ENCODE measurements at places on chromosomes 4 and X.

DNA sequence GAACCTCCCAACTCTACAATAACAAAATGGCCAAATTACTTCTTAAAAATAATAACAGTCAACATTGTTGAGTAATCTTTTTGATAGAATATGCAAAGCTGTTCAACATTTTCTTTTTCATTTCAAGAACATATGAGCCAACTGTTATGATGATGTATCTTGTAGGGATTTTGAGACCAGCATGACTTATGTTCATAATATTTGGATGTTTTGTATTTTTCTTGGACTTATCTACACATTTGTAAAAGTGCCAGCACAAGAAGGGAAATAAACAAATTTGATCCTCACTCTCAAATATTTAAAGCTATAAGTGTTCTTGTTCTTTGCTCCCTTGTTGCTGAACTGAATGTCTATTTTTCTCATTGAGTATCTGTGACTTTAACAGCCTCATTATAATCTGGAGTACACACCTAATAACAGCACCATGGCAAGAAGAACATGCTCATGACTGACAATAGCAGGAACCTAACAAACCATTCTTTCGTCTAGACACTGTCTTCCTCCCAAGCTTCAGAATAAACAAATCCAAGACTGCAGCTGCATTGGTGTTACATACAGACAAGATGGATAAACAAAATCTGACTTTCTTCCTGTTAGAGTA, 1049.7 kb downstream of the FAT4 start:
- DNase-seq: no peak

DNA sequence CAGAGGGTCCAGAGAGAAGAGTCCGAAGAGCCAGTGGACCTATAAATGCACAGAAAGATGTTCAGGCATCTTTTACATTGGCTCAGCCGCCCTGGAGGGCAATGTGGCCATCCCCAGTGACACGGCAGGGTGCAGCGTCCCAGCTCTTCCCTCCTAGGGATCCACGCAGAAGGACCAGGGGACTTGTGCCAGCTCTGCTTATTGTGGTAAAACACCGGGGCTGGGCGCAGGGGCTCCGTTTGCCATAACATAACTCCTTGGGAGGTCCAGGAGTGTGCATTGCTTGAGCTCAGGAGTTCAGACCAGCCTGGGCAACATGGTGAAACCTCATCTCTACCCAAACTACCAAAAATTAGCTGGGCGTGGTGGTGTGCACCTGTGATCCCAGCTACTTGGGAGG, 70.2 kb downstream of the CPZ start:
- no peak for DNase-seq

- no peak for DNase-seq
These were observed 39.7 kb downstream of the RASGEF1B start for GRCh38 chr4:81431971-81432370.

DNA sequence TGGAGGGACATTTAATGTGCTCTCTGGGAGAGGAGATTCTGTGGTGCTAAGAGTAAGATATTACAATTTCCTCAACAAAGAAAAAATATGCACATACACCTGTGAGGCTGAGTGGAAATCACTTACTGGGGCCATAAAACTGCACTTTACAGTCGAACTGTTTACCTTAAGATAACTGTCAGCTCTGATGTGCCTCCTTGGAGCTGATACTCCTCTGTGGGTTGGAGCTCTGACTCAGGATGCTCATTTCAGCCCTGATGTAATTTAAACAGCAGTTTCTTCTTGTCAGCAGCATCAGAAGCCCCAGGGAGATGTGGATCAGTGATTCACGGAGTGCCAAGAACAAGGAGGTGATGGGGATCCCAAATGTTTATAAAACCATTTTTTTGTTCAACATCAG, 241.9 kb upstream of the SFRP2 start:
- DNase-seq: no peak

- no peak for DNase-seq
These were observed 7.9 kb downstream of the LRPAP1 start for GRCh38 chr4:3524349-3524748.

GRCh38 chr4:34170946-34171345, 2073.4 kb downstream of the ARAP2 start:
- DNase-seq: no peak

DNA sequence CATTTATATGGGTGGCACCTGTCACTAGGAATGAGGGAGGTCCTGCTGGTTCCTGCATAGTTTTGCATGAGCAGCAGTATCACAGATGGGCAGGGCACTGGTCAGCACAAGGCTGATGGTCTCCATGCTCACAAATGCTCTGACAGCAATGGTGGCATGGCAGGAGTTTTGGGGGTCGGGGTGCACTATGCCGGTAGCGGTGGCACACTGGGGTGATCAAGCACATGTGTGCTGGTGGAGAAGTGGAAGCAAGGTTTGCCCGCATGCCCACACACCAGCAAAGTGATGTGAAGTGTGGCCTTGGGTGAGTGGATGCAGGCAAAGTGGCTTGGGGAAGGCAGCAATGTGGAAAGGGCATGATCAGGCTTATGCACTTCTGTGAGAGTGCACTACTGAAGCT, 60.5 kb upstream of the MAGEE1 start:
- no peak for DNase-seq

- DNase-seq: no peak
These were observed 74.6 kb downstream of the WDR44 start for GRCh38 chrX:118420462-118420861.

- DNase-seq: no peak
These were observed 182.7 kb downstream of the ANK2 start for GRCh38 chr4:113232194-113232593.

GRCh38 chrX:134746410-134746785, 88.1 kb upstream of the PLAC1 start:
- no peak for DNase-seq

DNA sequence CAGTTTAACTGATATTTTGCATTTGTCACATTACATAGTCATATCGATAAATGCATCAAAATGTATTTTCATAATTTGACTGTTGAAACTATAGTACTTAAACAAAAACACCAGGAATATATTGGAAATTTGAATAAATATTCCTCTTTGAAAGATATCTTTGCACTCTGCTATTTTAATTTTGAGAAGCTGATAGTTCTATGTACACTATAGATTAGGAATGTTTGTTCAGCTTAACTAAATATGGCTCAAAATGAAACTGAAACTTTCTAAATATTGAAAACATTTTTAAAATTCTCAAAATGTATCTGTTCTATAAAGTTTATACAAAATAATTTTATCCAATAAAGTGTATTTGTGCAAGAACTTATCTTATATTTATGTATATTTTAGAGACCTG, 510.1 kb downstream of the FSTL5 start:
- no peak for DNase-seq

GRCh38 chr4:81635739-81636138, 164.0 kb upstream of the RASGEF1B start:
- peak; percentile 80 for DNase-seq

DNA sequence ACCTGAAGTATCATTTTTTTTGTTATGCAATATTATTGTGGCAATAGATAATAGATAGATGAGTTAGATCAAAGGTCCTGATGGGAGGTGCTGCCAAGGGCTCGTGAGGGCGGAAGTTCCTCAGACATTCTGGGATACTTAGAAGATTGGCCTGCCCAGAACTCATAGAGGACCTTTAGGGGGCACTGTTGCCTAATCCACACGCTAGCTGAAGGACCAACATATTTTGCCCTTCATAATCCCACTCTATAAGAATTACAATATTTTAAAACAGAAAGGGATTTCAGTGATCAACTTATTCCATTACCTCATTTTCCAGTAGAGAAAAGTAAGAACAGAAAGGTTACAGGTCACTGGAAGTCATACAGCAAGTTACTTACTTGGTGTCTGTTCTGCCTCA, 22.9 kb upstream of the COX7B2 start:
- peak; percentile 32 for DNase-seq

DNA sequence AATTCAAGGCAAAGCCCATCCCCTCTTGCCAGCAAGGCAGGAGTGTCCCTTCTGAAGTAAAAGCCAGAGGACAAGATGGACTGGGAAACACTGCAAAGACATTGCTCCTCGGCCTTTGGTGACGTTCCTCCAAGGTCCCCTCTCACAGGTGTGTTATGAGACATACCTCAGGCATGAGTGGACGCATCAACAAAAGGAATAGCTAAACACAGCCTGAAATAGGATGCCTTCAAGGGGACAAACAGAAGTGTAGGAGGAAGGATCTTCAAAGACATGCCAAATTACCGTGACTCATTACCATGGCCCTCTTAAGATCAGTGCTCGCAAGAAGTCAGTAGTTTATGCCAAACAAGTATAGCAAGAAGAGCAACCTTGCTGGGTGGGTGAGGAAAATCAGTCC, 6.0 kb upstream of the IDS start:
- DNase-seq: no peak

DNA sequence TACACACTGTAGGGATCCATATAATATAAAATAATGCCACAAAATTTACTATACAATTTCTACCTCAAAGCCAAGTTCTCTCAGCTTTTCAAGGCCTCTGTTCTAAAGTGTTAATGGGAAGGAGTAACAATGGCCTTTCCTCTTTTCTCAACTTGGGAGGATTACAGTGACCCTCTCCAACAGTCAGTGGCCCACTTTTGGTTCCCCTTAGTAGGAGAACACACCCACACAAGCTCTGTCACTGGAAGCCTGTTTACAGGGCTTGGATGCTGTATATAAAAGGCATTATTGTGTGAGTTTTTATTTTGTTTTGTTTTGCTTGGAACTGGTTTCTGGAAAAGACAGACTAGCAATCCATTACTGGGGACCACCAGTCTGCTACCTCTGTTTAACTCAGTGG, 1.8 kb downstream of the ARHGEF6 start:
- DNase-seq: peak; percentile 69

DNA sequence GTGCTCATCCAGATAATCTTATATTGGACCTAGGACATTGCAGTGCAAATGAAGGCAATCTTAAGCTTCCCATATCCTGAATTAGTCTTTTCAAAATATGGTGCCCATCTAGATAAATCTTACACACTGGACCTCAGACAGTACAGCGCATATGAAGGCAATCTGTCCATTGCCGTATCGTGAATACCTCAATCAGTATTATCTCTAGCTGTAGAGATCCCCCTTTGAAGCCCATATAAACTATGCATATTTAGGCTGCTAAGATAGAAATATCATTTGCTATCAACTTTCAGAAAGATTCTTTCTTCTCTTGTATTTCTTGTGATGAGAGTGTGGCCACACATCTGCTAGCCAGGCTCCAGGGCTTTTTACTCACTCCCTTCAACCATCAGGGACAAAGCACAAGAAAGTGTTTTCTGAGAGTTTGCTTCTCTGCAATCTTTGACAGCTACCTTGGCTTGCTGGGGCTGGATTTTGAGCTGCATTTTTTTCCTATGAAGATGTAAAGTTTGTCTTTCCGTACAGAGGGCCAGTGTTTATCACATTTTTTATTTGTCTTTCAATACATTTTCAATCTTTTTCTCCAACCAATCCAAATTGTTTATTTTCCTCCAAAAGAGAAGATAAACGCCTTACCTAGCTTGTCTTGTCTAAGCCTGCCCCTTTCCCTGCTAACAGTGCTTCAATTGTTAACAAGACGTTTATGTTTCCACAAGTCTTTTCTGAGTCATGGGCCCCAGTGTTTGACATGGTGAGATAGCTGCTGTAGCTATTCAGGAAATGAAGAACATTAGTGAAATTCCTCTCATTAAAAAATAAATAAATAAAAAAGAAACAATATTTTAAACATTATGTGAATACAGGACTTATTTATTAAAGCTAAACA, 57.6 kb upstream of the FAT1 start:
- DNase-seq: no peak

GRCh38 chrX:5113128-5113527, 1115.5 kb downstream of the NLGN4X start:
- DNase-seq: peak; percentile 2

DNA sequence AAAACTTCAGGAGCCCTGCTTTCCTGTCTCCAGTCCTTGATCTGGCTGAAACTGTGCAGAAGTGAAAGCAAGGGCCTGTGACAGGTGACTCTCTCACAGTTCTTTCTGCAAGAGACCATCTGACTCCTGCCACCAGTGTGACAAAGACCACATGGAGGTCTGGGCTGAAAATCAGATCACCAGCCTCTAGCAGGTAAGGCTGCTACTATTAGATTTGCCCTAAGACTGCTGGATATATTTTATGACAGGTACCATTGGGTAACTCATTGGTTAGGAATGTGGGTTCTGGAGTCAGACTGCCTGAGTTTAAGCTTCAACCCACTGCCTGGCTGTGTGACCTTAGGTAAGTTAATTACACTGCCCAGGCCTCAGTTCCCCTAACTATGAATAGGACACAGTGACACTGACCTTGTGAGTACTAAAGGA, 163.3 kb upstream of the SLC7A11 start:
- DNase-seq: peak; percentile 52

GRCh38 chr4:140358281-140358680, 15.2 kb upstream of the SCOC start:
- no peak for DNase-seq

DNA sequence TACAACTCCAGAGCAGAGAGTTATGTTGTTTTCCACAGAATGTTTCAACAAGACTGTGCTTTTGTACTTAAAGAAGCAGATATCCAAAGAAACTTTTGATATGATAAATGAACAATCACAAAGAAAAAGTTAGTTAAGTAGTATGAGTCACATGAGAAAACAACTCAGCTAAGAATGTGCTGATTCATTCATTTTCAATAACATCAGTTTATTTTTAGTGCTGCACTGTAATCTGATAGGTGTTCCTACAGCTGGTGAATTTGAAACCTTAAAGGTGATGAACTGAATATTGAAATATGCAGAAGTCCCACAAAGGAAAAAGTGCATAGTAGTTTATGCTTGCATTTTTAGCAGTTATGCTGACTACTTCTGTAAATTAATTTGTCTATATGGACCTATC, 180.3 kb upstream of the TENM3 start:
- DNase-seq: no peak

- DNase-seq: no peak
These were observed 69.3 kb upstream of the HS3ST1 start for GRCh38 chr4:11497972-11498371.
